Astrocyte of the cerebellum (primary cell): ENCODE measurements at places on chromosomes 11 and 22.
A peak's percentile ranks its signal among the peaks of the same experiment; 100 is the strongest.

GRCh38 chr22:22974795-22975580, 87.4 kb downstream of the IGLL5 start:
- DNase-seq: no peak

DNA sequence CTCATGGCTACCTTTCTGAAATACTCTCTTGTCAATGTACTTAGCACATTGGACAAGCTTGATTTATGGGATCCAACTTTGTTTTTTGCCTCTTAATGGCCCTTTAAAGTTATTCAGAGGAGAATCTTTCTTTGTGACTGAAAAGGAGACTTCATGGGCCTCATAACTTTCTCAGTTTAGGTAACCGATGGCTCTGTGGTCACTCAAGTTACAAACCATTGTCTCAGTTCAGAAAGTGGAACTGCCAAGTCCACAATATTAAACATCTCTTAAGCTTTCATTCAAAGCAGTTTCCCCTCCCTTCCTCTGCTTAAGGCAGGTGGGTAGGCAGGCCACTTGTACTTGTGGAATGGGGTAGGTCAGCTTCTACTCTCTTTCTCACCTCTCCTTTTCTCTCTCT, 12.3 kb upstream of the ARL14EP start:
- no peak for DNase-seq

DNA sequence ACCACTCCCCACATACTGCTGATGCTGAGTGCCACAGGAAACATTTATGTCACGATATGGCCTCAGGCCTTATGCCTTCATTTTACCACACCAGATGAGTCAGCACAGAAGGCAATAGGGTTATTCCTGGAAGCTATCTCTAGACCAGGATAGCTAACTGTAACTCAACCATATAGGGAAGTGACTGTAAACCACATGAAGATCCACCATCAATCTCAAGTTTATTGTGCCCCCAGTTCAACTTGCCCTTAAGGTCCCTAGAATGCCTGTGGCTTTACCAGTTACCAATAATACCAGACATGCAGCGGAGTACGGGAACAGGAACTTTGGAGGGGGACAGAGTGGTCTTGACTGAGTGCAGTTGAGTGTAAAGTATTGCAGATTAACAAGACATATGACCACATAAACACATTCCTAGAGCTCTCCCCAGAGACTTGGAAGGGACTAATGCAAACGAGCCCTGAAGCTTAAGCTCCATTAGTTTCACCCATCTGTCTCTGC, 180.9 kb downstream of the KIF18A start:
- peak; percentile 83 for DNase-seq

- DNase-seq: no peak
Observed at GRCh38 chr22:19774628-19775027, 14.1 kb downstream of the TBX1 start.

DNA sequence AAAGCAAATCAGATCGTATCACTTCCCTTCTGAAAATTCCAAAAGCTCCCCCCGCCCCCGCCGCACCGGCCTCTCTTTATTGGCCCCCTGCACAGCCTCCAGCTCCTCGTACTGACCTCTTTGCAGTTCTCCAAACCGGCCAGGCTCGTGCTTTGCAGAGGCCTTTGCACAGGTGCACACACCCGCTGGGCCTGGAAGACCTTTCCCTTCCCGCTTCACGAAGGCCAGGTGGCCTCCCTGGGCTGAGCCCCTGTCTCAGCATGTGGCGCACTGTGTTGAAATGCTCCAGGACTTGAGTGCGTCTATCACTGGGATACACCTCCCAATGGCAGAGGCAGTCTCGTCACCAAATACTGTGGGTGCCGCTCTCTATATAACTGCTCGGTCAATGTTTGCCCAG, 13.2 kb upstream of the ADA2 start:
- DNase-seq: no peak

DNA sequence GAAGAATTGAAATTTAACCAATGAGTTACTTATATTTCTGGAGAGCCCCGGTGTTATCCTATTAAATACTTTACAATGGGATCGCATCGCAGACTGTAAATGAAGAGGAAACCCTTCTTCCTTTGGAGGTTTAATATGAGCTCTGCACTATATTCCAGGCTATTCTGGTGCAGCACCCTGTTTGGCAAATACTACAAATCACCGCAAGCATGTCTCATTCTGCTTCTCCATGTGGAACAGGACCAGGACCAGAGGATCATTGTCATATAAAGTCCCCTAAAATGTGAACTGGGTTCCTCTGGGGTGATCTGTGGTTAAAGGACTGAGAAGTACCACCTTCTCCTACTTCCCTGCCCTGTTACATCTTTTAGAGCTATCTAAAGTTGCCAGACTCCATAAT, 703.7 kb downstream of the DLG2 start:
- DNase-seq: no peak

DNA sequence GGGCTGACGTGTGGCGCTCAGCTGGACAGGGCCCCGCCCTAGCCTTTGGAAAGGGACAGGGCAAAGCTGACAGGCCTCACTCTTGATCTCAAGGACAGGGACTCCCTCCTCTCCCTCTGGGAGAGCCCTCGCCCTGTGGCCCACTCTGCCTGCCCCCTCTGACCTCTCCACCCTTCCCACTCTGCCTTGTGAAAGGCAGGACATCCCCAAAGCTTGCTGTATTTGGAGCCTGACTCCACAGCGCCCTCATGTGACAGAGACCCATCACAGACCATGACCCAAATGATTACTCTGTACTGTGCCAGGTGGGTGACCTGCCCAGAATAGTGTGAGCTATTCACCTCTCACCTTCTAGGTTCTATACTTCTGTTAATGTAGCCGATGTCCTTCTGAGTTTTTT, 18.8 kb downstream of the P2RY2 start:
- no peak for DNase-seq

- DNase-seq: no peak
Observed at GRCh38 chr22:36143066-36143815, 17.3 kb downstream of the APOL3 start.

- DNase-seq: no peak
Observed at GRCh38 chr22:43772831-43773230, 39.3 kb downstream of the EFCAB6 start.

GRCh38 chr11:128497061-128497775, 90.1 kb downstream of the ETS1 start:
- peak; percentile 99 for DNase-seq

GRCh38 chr22:26161746-26162145, 7.5 kb upstream of the SEZ6L start:
- DNase-seq: no peak

- no peak for DNase-seq
Observed at GRCh38 chr22:16961477-16962186, 46.4 kb downstream of the GAB4 start.

DNA sequence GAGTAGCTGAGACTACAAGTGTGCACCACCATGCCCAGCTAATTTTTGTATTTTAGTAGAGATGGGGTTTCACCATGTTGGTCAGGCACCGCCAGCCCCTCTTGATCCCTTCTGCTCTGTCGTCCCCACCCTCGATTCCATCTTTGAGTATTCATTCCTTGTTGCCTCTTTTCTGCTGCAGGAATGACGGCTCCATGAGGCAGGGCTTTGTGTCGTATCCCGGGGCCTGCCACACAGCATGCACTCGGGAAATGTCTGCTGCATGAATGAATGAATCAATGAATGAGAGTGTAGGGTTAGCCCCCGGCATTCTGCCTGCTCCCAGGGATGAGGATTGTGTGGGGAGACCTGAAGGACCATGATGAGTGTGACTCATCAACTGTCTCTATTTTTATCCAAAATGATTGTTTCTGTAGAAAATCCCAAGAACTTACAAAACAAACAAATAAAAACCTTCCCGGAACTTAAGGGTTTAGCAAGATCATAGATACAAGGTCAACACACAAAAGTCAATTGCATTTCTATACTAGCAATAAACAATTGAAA, 54.6 kb upstream of the SLC22A12 start:
- DNase-seq: no peak

DNA sequence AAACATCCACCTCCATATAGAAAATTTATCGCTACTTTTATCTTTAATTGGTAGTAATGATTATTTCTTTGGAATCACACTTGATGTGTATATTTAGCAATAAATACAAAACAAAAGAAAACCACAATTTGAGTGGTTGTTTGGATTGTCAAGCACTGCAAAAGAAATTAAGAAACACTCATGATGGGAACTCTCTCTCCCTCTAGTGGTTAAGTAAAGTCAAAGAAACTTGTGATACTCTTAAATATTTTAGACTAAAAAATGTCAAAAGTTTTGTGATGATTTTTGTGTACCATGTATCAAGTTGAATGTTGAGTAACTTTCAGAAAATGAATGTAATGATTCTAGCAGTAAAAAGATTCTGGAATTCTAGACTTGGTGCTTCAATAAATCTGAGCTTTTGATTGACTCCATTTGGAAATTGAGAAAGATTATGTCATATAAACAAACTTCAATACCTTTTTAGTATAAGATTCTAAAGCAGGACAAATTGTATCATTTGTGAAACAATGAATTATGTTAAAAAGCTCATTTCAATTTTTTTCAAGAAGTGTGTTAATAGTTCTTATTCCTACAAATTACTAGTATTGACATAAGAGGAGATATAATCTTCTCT, 20.8 kb downstream of the MUC15 start:
- DNase-seq: no peak

DNA sequence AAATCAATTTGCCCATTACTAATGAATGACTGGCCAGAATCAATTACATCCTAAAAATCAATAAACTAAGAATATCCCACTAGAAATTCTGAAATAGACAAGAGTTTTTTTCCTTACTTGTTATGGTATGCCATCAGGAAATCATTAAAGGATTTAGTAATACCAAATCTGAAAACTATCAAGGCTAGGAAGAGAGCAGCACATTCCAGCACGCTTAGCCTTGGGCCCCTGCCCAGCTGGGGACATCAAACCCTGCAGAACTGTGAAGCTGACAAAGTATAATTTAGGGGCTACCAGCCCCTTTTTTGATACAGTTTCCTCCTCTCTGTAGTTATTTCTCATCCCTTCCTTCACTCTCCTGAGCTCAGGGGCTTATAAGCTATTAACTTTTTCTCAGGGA, 247.8 kb upstream of the ZC3H12C start:
- no peak for DNase-seq

GRCh38 chr11:81449588-81450156, 1284.0 kb downstream of the FAM181B start:
- DNase-seq: no peak

DNA sequence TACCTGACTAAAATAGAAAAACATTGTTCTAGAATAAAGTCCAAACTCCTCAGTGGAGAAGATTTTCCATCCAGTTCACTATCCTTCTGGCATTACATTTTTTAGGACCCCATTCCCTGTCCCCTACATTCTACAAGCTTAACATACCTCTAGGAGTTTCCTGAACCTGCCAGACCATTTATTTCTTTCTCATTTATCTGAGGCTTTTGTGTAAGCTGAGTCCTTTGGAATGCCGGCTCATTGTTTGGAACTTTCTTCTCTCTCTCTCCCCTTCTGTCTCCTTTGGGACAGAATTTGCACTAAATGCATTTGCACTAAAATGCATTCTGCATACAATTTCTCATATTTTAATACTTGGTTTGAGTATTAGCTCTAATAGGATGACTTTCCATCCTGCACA, 393.0 kb upstream of the ANO3 start:
- DNase-seq: no peak

DNA sequence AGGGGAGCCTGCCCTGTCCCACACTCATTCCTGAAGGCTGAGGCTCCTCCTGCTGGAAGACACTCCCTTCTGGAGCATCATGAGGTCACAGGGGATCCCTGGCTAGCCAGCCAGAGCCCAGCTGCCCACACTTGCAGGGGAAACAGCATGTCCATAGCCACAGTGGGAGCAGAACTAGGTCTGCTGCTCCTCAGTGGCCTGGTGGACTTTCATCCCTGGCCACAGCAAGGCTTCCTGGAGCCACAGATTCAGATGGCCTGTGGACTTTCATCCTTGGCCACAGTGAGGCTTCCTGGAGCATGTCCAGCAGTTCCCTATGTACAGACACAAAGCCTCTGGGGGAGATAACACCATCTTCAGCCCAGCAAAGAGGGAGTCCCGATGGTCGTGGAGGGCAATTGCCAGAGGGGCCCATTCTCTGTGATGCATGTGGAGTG, 5.9 kb upstream of the APOL6 start:
- no peak for DNase-seq

GRCh38 chr22:50420581-50420980, 54.3 kb downstream of the SBF1 start:
- DNase-seq: no peak

DNA sequence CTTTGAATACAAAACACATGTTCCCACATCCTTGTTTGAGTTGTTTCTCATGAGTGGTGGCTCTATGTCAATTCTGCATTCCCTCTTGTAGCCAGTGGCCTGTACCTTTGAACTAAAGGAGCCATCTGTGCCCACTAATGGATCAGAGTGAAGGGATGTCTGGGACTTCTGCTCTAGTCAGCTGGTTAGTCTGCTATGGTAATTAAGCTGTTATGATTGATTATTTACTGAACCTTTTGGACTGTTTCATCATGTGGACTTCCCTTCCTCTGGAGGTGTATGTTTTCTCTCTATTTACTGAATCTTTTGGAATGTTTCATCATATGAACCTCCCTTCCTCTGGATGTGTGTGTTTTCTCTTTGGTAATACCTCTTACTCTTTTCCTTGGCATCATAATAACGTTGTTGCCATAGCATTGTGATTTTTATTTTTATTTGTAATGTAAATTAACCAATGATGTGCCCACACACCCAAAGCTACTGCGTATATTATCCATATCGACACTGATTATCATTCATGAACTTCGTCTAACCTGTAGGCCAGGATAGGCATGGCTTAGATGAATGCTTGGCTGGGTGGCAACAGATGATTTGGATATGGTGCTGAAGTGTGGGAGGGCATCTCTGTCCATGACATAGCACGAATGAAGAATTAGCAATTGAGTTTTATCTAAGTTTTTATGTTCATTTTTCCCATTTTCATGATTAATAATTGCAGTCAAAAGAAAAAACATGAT, 112.3 kb upstream of the SORL1-AS1 start:
- DNase-seq: no peak
